ENCODE measurements at places on chromosomes 2 and 18.

GRCh38 chr18:36298126-36298741 lies 721 bp downstream of the FHOD3 start:
- DNase-seq = no peak

DNA sequence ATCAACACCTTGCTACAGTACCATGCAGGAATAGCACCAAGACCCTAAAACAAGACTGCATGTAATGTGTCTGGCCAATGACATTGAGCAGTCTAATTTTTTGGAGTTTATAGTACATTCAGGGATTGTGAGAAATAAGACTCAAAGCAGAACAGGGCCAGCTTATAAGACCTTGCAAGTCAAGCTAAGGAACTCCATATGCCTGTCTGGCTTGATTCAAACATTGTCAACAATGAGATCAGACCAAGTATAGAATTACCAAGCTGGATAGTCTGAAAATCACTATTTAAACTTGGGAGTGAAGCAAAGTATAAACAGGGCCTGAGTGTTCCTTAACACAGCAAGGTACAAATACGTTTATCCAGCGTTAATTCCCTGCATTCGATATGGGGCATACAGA lies 370.9 kb downstream of the CNTNAP5 start:
- no peak for DNase-seq

GRCh38 chr18:34339155-34339554 lies 114.4 kb upstream of the NOL4 start:
- DNase-seq = no peak

- DNase-seq = no peak
Measured at GRCh38 chr2:19426941-19427340, 68.5 kb upstream of the OSR1 start.

DNA sequence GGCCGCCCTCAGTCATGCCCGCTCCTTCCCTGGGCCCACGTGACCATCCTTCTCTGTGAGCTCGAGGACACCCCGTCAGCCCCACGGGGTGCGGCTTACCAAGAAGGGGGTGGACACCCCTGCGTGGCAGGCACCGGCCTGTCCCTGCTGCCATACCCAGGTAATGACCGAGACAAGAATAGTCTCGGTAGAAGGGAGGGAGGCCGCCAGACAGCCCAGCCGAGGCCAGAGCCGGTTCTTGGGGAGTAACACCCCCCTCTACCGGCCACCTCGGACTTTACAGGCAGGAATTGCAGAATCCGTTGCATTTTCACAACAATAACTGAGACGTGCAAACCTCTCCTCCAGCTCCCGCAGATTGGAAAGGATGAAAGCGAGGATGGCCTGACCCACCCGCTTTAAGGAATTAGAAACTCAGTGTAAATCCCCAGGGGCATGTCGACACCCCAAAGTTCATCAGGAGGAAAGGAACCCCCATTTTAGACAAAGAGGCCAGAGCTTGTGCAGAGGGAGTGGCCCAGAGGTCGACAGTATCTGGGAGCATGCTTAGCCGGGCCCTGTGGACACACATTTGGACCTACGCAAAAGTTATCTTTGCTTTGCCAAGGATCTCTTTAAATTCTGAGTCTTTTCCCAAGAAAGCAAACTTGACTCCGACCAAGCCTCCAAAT lies 60.1 kb upstream of the GLI2 start:
- no peak for DNase-seq

DNA sequence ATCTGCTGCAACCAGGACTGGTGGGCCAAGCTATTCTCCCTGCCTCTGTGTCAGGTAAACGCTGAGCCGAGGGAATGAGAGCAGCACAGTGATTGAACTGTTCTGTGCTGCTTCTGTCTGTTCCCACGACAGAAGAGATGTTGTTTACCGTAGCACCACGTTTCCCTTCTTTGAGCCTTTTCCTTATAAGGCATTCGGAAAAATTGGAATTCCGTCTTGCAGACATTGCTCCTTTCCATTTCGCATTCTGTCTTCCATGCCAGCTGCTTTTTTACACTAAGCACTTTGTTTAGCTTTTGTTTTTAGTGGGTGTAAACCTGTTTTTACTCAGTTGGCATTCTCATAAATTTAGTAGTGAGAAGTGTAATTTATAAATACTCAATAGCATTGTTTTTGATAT lies 103.1 kb downstream of the ZNF236 start:
- no peak for DNase-seq

- no peak for DNase-seq
Measured at GRCh38 chr2:203025592-203025991, 10.9 kb downstream of the NBEAL1 start.

- no peak for DNase-seq
Measured at GRCh38 chr18:40752316-40752715, 1202.7 kb upstream of the PIK3C3 start.

DNA sequence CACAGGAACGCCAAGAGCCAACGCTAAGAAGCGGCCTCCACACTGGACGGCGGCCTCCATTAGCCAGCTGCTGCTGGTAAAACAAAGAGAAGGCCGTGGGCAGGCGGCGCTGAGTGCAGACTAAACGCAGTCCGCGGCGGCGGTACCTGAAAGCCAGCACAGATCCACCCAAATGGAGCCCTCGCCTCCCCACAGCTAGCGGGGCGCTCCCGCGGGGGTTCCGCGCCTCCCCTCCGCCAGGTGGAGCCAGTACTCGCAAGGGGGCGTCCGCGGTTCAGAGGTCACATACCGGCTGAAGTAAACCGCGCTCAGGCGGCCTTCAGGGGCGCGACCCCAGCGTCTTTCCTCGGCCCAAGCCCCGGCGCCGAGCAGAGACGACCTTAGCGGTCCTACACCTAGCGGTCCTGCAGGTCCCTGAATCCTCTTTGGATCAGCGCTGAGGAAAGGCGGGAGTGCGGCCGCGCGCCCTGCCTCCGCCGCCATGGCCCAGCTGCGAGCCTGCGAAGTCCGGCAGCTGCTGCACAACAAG lies 293.1 kb upstream of the ERBB4 start:
- DNase-seq = no peak

DNA sequence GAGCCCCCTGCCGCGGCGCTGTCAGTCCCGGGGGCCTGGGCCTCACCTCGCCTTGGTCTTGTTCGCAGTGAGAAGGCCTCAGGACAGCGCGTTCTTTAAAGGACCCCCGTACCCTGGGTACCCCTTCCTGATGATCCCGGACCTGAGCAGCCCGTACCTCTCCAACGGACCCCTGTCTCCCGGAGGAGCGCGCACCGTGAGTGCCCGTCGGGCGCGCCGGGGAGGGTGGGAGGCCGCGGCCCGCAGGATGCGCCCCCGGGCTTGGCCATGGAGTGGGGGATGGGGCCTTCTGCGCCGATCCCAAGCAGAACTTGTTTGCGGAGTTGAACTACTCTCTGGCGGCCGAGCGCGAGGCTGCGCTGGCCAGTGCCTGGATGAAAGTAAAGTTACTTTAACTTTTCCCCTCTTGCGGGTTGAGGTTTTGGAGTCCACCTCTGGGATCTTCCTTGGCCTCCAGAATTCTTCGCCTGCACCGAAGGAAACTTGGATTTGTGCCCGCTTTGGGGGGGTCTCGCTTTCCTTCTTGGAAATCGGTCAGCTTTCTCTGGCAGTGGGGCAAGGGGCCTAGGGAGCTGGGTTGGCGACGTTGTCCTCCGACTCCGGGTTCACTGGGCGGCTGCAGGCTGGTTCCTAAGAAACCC lies 1.2 kb downstream of the TCF7L1 start:
- DNase-seq = no peak

DNA sequence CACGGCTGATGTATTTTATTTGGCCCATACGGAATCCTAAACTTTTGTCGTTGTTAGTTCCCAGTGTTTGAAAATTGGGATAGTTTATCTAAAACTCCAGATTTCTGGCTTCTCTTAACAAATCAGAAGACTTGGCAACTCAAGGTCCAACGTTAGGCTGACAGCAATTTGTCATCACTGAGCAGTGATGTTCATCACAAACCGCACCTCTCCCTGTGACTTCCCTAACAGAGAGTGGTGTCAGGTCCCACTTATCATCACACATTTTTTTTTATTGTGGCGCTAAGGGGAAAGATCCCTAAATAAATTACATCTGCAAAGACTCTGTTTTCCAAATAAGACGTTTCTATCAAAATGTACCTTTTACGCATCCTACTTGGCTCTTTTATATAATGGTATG lies 55.7 kb downstream of the RASGRP3 start:
- DNase-seq = no peak

GRCh38 chr2:241467777-241468475 lies 40.5 kb downstream of the STK25 start:
- no peak for DNase-seq

GRCh38 chr2:106189764-106190468 lies 4.2 kb downstream of the UXS1 start:
- DNase-seq = no peak

DNA sequence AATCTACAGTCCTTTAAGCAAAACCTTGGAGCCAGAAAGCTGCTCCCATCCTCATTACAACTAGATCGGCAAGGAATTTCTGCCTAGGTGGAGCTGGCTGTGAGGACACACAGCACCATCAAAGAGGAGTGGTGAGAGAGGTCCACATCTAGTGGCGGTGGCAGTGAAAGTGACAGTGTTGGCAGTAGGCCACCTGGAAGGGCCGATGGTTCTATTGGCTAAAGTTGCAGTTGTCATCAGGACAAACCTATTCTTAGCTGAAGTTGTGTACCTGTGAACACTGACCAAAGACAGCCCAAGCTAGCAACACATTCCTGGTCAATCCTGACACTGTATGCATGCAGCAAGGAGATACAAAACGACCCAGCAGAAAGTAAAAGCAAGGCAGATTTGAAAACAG lies 218.1 kb upstream of the CHAC2 start:
- no peak for DNase-seq

GRCh38 chr2:238412067-238412767 lies 14.5 kb upstream of the ASB1 start:
- no peak for DNase-seq

DNA sequence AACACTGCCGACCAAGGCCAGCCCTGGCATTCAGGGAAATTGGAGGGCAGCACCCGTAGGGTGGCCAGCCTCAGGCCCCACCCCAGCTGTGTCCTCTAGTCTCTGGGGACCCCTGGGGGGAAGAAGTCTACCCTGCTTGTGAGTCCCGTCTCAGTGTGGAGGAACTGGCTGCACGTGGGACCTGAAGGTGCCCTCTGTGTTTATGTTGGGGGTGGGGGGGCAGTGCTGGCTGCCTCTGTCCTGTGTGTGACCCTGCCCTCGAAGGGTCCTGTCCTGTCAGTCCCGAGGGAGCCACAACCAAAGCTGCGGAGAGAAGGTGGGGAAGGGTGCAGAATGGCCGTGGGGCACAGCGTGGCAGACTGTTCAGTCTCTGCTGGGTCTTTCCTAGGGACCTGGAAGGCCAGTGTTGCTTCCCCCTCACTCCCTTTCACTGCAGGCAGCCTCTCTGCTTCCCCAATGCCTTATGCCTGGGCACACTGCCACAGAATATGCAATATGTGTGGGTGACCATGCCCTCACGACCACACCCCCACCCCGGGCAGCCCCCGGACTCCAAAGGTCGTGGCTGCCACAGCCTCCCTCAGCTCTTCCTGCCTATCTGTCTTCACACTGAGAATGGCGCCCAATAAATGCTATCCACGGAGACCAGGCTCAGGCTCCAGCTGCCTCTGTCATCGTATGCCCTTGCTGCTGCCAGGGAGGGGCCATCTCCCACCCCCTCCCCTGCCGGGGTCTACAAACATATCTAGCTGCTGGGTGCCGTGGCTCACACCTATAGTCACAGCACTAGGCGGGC lies 33.3 kb upstream of the SLC35F6 start:
- DNase-seq = no peak

GRCh38 chr18:79519751-79520477 lies 124.2 kb downstream of the NFATC1 start:
- no peak for DNase-seq
